ENCODE measurements at places on chromosomes 11 and 22. TPM values are rescaled to one million over a fixed set of nuclear protein-coding genes. Genes with fewer than 3 reads are reported as not detected.
A peak's percentile ranks its signal among the peaks of the same experiment; 100 is the strongest.

The NCAM1 gene
- polyA plus RNA-seq: 0.57 TPM

The PITPNM1 gene
- polyA plus RNA-seq: 29.2 TPM

The TLCD5 gene
- 0.93 TPM for polyA plus RNA-seq

The NXPE1 gene
- polyA plus RNA-seq: not detected

DNA sequence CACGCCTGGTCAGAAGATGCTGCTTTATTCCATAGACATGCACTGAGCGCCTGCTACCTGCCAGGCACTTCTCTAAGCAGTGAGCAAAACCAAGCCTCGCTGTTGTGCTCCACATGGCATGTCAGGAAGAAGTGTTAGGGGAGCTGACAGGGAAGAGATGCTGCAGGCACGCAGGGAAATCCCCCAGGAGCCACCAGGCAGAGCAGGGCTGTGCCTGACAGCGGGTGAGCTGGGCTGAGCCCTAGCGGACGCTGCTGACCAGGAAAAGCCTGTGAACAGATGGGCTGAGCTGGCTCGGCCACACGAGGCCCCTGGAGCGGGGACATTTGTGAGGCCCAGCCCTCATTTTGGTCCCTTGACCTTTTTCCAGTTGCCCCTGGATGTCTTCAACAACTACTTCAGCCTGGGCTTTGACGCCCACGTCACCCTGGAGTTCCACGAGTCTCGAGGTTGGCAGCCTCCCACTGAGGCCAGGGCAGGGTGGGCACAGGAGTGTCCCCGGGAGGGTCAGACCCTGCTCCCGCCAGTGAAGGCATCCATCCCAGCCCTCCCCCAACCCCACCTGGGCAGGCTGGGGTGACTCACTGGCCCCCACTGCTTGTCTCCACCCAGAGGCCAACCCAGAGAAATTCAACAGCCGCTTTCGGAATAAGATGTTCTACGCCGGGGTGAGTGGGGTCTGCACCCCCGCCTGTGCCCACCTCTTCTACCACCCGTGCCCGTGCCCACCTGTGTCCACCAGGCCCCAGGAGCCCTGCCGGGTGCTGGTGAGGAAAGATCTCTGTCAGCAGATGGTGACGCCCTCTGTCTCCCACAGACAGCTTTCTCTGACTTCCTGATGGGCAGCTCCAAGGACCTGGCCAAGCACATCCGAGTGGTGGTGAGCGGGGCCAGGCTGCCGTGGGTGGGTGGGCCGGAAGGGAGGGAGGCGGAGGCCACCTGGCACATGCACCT is 7.4 kb upstream of the MDK start:
- DNase-seq: no peak

DNA sequence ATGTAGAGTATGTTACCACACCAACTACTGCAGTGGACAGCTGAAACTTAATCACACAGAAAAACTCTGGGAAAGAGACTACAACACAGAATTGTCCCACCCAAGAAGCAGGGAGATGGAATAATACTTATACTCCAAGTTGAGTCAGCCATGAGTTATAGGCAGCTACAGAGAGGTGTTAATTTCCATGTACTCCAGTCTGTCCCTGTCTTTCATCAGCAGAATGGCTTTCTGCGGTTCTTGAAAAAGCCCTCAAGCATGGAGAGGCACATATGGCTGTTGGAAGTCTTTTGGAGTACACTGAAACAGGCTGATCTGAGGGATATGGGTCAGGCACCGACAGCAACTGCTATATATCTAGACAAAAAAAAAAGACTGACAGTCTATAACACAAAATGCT is 219.5 kb downstream of the DLG2 start:
- no peak for DNase-seq

GRCh38 chr22:37632174-37633088 is 7.0 kb upstream of the SH3BP1 start:
- DNase-seq: peak; percentile 85

- DNase-seq: peak; percentile 80
Observed at GRCh38 chr11:66264914-66265313, 3.5 kb upstream of the RAB1B start.

- DNase-seq: peak; percentile 84
Observed at GRCh38 chr11:118343981-118344515, at the start of gene CD3G. Gene CD3G, plus strand, starts transcription at chr11:118344344. Its CDS starts 80 bp downstream, at chr11:118344424.

- DNase-seq: peak; percentile 99
Observed at GRCh38 chr11:88337181-88337986, at the start of gene CTSC. Gene CTSC, minus strand, starts transcription at chr11:88337736. Its CDS starts 64 bp downstream, at chr11:88337672.

DNA sequence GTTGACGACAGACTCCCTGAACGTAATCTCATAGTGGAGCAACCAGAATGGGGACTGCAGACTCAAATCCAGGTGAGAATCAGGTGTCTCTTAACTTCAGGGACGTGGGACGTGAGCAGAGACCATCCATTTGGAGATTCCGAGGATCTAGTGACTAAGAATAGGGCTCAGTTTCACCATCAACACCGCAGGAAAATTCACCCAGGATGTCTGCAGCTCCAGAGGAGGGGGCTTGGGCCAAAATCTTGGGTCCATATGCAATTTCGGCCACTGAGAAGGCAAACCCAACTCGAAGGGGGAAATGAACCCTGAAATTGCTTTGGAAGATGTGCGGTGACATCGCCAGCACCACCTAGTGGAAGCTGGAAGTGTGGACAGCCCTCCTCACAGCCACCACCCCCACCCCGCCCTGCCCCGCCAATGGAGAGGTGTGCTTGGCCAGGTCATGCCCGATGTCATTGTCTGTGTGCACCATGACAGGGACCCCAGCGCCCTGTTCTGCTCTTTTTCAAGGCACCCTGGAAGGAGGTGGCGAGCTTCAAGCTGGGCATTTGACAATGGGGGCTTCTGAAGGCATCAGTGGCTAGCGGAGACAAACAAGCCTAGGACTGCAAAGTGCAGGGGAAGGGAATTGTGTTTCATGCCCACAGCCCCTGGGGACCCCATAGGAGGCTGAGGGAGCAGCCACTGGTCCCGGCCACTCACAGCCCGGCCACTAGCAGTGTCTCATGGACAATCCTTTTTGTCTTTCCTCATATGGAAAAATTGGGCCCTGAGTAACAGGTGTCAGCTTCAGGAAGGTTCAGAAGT is 24.8 kb downstream of the APOL1 start:
- DNase-seq: peak; percentile 85

DNA sequence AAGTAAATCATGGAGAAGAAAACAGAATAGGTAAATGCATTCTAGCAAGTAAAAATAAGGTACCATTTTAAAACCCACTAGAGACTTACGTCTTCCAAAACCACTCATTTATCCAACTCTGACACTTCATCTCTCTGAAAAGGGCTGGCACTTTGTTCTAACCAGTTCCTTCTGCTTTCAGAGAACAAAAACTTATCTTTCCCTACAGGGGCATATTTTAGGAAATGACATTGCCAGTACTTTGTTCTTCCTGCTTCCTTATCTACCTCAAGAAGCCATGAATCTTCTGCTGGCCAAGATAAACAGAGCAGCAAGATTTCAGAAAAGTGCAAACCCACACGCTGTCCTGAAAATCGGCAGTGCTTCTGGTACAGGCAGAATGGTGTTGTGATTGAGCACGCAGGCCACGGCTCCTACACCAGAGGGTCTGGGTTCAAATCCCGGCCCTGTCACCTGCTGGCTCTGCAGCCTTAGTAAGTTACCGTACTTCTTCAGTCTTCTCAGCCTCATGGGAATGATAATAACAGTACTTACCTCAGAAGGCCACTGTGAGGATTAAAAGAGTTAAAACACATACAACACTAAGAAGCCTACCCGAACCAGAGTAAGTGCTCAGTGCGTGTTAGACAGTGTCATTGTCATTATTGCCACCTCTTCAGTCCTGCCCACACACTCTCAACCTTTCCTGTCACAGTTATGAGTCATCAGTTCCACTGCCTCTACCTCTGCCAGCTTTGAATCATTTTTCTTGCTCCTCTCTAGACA is 11.0 kb downstream of the MPZL3 start:
- peak; percentile 77 for DNase-seq

GRCh38 chr11:76453248-76453647 is 8.4 kb downstream of the EMSY start:
- no peak for DNase-seq

- DNase-seq: no peak
Observed at GRCh38 chr11:932435-932834, 6.8 kb downstream of the AP2A2 start.

- DNase-seq: no peak
Observed at GRCh38 chr11:11537871-11538270, 83.9 kb downstream of the GALNT18 start.

GRCh38 chr22:17284888-17285287 is 65.7 kb upstream of the ADA2 start:
- peak; percentile 19 for DNase-seq

Data from spleen (tissue), 13 donors.